ENCODE measurements at places on chromosomes 5 and 9. TPM values are rescaled to one million over a fixed set of nuclear protein-coding genes. Genes with fewer than 3 reads are reported as not detected.

C1QTNF2 gene
- total RNA-seq = 8.2 TPM

PCDHB8 gene
- 4.3 TPM for total RNA-seq

PTGES gene
- total RNA-seq = 9.5 TPM

CCDC152 gene
- 5.2 TPM for total RNA-seq

- DNase-seq = no peak
- no peak overlapping the region for H3K4me3 ChIP-seq
- peaks cover 25% of the 10 kb centered on the region for H3K4me1 ChIP-seq
- H3K36me3 ChIP-seq = no peaks in the 10 kb centered on the region
Measured at GRCh38 chr9:34498553-34498952, 24.2 kb downstream of the ENHO start.

DNA sequence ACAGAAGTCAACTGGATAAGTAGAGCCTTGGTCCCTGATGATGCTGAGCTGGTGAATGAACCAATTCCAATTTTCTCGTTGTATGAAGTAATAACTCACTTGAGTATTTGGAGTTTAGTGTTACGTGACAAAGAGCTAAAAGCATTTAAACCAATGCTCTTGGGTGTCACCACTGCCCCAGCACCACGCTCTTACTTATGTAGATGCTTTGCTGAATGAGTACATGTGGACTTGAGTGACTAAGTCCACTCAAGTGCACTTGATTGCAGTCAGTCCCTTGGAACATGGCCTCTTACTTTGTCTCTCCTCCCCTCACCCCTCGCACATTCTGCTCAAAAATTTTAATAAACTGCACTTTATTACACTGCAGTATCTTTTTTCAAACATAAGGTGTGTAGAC, 184.0 kb downstream of the MAN2A1 start:
- H3K27me3 ChIP-seq = no peaks in the 10 kb centered on the region
- H3K27ac ChIP-seq = no peak overlapping the region
- no peaks in the 10 kb centered on the region for H3K4me1 ChIP-seq
- no peak for DNase-seq
- no peak overlapping the region for H3K4me3 ChIP-seq

- H3K27ac ChIP-seq = no peak overlapping the region
- H3K36me3 ChIP-seq = no peaks in the 10 kb centered on the region
- no peak for DNase-seq
- H3K4me3 ChIP-seq = no peak overlapping the region
- H3K4me1 ChIP-seq = no peaks in the 10 kb centered on the region
- no peaks in the 10 kb centered on the region for H3K27me3 ChIP-seq
Measured at GRCh38 chr9:27622693-27623340, 49.5 kb upstream of the C9orf72 start.

DNA sequence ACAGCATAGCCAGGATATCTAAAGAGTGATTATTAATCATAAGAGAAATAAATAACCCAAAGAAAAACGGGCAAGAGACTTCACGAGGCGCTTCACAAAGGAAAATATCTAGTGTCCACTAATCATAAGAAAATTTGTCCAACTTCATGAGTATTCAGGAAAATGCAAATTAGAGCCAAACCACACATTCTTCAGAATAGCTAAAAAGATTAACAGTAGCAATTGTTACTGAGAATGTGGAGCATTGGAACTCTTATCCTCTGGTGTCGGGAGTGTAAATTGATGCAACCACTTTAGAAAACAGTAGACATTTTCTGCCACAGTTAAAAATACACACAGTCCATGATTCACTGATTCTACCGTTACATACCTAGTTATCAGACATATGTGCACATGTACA, 145.7 kb downstream of the CWC27 start:
- DNase-seq = no peak
- no peaks in the 10 kb centered on the region for H3K4me1 ChIP-seq
- H3K4me3 ChIP-seq = no peak overlapping the region
- no peaks in the 10 kb centered on the region for H3K27me3 ChIP-seq
- H3K36me3 ChIP-seq = no peaks in the 10 kb centered on the region

DNA sequence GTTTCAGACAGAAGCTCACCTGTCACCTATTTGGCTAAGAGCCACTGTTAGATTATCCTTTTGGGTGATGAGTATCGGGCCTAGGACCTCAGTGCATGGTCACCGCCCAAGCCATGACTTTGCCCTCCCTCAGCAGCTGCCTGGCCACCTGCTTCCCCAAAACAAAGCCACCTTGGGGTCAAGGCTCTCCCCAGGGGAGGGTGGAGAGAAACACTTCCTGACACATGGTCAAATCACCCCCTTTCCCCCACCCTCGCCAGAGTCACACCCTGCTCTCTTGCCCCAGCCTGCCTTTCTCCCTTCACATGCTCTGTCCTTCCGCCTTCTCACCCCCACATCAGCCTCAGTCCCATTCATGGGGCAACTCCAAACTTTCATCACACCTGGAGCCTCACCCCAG, 1.7 kb upstream of the HBEGF start:
- H3K36me3 ChIP-seq = no peaks in the 10 kb centered on the region
- no peak overlapping the region for H3K27ac ChIP-seq
- DNase-seq = no peak
- peaks cover 16% of the 10 kb centered on the region for H3K4me1 ChIP-seq
- no peak overlapping the region for H3K4me3 ChIP-seq

- H3K4me1 ChIP-seq = no peaks in the 10 kb centered on the region
- H3K36me3 ChIP-seq = no peaks in the 10 kb centered on the region
- no peak overlapping the region for H3K27ac ChIP-seq
Measured at GRCh38 chr5:67978171-67978570, 237.4 kb upstream of the PIK3R1 start.

Measured in testis (tissue), 5 donors.